Retinal pigment epithelial cell (primary cell): ENCODE measurements at places on chromosomes 1 and 21.

GRCh38 chr1:100971021-100971420, 54.6 kb downstream of the DPH5 start:
- DNase-seq: no peak

- DNase-seq: no peak
These were observed 99.6 kb downstream of the APP start for GRCh38 chr21:26070822-26071425.

DNA sequence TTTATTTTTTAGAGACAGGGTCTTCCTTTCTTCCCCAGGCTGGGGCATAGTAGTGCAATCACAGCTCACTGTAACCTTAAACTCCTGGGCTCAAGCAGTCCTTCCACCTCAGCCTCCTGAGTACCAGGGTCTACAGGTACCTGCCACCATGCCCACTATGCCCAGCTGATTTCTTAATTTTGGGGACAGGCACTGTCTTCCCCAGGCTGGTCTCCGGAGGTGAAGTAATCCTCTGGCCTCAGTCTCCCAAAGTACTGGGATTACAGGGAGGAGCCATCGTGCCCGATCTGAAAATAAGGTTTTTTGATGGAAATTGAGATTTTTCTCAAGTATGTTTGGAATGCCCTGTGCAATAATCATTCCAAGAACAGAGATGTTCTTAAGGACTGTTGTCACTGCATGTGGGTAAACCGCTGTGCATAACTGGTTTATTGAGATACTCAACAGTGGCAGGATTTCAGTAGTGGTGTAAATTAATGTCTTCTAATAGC, 934 bp upstream of the MSH4 start:
- no peak for DNase-seq

- DNase-seq: no peak
These were observed 391.0 kb downstream of the OMA1 start for GRCh38 chr1:58155418-58156123.

DNA sequence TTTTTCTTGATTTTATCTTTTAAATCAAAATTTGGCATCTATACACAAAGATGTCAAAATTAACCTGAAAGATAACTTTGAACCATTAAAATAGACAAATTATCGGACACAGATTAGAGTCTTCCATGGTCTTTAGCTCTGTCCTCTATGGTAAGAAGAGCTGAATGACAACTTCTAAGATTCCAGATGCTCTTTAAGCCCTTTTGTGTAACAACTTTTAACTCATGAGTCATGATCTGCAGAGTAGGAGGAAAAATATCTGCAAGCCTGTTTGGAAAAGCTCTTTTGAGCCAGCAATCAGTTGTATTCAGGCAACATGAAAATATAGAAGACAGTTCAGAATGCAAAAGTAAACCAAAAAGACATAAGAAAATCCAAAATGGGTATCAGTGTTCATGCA, 37.8 kb downstream of the TTC13 start:
- no peak for DNase-seq
